ENCODE measurements at places on chromosomes 2 and 18.

- DNase-seq = no peak
Measured at GRCh38 chr2:43083710-43084698, 142.4 kb downstream of the ZFP36L2 start.

- no peak for DNase-seq
Measured at GRCh38 chr2:129802290-129802689, 177.2 kb upstream of the RAB6C start.

- no peak for DNase-seq
Measured at GRCh38 chr2:171237751-171238505, 77.2 kb upstream of the TLK1 start.

DNA sequence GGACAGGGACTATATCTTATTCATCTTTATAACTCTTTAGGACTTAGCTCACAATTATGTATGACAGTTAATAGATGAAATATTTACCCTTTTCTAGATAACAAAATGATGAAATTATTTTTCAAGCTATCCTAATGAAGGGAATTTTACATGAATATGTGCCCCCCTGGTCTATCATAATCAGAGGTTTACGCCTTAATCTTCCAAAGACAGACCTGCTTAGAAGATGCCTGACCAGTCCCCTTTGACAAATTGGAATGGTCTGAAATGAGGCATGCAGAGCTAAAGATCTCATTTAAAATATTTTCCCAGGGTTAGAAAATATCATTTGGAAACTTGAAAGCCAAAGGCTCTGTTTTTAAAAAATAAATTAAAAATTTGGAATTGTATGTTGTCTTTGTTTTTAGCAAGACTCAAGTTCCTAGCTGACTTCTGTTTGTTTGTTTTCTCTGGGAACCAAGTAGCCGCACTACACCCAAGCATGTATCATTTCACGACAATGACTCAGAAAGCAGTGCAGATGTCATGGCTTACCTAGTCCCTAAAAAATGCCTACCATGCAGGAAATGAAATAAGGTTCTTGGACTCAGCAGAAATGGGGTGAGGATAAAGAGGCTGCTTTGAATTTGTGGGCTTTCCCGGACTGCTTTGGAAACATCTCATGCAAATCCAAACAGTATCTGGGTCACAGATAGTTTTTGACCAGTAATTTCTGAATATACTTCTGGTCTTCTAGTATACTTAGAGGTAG is 162.1 kb downstream of the ZEB2 start:
- no peak for DNase-seq

DNA sequence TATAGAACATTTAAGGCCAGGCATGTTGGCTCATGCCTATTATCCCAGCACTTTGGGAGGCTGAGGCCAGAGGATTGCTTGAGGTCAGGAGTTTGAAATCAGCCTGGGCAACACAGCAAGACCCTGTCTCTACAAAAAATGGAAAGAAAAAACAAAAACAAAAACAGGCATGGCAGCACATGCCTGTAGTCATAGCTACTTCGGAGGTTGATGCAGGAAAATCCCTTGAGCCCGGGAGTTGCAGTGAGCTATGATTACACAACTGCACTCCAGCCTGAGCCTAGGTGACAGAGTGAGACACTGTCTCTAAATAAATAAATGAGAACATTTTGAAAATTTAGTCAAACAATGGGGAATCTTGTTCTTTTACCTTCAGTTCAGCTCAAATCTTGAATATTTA is 12.1 kb upstream of the YES1 start:
- no peak for DNase-seq

DNA sequence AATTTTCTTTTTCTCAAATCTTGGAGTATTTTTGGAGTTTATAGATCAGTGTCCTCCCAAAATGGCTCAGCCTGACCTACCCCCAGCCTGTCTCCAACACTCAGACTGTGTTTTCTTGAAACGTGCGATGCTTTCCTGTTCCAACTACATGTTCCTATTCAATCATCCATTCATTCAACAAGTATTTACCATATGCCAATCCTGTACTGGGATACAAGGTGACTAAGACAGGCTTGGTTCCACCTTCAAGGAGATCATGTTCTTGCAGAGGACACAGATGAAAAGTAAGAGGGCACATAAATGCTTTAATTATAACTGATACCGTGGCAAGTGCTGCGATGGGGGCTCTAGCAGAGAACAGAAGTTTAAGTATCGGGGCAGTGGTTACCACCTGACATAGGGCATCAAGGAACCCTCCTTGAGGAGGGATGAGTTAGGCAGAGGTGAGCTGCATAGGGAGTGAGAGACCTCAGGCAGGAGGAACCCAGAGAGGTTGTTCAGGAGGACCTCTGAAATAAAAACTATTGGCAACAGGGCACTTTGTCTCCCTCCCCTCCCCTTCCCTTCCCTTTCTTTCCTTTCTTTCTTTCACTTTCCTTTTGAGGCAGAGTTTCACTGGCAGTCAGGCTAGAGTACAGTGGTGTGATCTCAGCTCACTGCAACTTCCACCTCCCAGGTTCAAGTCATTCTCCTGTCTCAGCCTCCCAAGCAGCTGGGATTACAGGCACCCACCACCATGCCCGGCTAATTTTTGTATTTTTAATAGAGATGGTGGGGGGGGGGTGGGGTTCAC is 469.0 kb downstream of the EPHA4 start:
- no peak for DNase-seq

DNA sequence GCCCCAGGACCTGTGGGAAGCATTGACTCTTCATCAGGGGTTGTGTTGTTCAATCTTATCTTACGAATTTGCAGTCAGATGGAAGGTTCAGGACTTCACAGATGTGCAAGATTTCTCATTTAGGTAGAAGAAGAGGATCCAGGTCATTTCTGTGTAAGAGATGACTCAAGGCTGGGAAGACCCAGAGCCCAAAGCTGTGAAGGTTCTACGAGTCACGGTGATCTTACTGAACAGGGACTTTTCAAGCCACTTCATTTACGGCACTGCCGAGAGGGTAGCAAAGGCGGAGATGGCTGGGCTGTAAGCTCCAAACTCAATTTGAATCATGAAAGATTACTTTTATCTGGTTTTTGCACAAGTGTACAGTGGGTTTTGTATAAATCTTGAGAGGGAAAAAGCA is 228.0 kb upstream of the MEX3C start:
- DNase-seq = no peak

DNA sequence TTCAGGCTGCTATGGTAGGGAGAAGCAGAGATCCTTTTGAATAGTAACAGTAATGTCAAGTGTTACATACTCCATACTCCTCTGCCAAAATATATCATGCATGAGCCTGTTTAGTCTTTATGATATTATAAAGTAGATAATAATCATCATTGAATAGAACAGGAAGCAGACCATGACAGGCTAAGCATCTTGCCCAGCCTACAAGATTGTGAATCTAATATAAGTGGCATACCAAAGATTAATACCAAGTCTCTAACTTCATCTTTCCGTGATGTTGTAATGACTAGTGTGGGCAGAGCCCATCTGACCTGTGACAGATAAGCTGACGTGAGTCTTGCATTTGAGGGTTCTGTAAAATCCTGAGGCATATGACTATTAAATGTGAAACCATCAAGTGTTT is 13.1 kb downstream of the NDUFB3 start:
- DNase-seq = no peak

DNA sequence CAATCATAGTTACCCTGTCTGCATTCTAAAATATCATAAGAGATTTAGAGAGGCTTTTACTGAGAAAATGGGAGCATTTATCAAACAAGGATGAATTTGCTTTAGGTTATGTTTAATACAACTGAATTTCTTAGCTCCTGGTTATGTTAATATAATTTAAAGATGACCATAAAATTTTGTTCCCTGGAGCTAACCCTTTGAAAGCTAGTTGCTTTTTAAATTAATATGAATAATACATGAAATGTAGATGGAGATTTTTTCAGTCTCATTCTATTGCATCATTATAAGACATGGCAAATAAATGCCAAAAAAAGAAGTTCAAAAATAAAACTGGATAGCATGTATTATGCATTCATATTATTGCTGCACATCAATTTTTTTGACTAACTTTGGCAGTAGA is 344.1 kb upstream of the NXPH2 start:
- DNase-seq = no peak

DNA sequence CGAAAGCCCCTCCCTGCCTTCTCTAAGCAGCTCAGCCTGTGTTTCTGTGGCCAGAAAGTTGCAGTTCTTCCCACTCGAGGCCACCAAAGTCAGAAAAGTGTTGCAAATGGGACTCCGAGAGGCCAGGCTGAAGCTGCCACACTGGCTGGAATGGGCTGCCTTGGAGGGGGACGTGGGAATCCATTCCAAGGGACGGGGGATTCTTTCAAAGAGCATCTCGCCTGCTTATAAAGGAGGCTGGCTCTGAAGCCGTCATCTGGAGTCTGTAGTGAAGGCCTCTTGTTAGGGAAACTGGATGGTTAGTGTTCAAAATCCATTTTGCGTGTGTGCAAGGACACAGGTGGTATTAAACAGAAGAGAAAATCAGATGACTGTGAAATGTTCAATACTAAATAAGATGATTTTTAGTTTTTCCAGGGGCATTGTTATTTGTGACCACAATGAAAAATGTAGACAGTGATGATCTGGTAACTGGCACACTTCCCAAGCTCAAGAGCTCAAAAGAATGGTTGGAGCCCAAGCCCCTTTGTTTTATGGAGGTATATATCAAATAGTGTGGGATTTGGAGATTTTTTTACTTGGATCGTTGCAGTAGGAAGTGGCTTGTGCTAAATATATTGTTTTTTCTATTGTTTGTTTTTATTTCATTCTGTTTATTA is 782 bp downstream of the FAM228B start:
- no peak for DNase-seq

DNA sequence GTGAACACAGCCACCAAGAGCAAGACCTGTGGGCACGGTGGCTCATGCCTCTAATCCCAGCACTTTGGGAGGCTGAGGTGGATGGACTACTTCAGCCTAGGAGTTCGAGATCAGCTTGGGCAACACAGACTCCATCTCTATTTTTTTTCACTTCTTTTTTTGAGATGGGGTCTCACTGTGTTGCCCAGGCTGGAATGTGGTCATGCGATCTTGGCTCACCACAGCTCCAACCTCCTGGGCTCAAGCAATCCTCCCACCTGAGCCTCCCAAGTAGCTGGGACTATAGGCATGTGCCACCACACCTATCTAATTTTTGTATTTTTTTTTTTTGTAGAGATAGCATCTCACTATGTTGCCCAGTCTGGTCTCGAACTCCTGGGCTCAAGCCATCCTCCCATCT is 54.4 kb upstream of the SPRED2 start:
- DNase-seq = no peak

- no peak for DNase-seq
Measured at GRCh38 chr18:23397907-23398306, 55.2 kb upstream of the RIOK3 start.
